Activated CD8-positive, alpha-beta T cell treated with anti-CD3 and anti-CD28 coated beads for 36 hours (primary cell): ENCODE measurements at places on chromosomes 2 and 18. TPM values are rescaled to one million over a fixed set of nuclear protein-coding genes. Genes with fewer than 3 reads are reported as not detected.

DNA sequence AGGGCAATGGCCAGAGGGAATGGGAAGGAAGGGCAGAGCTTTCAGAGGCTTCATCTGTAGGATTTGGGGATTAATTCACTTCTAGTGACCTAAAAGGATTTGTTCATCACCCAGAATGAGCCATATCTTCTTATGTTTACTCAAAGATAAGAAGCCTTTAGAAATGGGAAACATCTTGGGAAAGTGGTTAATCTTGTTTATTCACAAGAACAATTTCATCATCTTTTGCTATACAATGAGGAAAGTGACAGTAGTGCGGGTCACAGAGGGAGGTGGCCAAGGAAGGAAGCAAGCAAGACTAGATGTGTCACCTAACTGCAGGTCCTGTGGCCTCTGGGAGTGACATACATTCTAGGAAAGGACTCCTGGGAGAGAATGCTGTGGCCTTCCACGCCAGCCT is 140.4 kb upstream of the ALPP start:
- peaks cover 50% of the 10 kb centered on the region for H3K4me1 ChIP-seq
- H3K27ac ChIP-seq, result peak overlapping the region; percentile 62
- no peak overlapping the region for H3K4me3 ChIP-seq
- H3K36me3 ChIP-seq, result peaks cover 7% of the 10 kb centered on the region
- DNase-seq, result peak; percentile 12

DNA sequence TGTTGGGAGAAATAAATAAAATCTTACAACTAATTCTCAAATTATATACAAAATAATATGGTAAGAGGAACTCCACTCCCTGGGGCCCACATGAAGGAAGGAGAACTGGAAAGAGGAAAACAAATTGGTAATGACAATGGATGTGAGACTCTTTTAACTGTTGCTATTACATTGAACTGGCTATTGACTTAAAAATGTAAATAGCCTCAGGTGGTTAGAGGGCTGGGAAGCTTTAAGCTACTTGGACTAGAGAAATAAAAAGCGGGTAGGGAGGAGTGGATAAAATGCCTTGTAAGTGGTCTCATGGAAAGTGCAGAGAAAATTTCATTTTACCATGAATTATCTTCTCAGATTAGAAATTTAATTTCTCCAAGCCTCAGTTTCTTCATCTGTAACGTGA is 64.1 kb downstream of the KCNJ3 start:
- DNase-seq, result no peak
- H3K4me1 ChIP-seq, result no peaks in the 10 kb centered on the region
- no peak overlapping the region for H3K27ac ChIP-seq
- no peaks in the 10 kb centered on the region for H3K27me3 ChIP-seq

The SLC19A3 gene
- not detected for total RNA-seq

The TMEM247 gene
- total RNA-seq, result not detected

The NCOA1 gene
- 17.1 TPM for total RNA-seq

The IL36A gene
- total RNA-seq, result not detected

GRCh38 chr18:46748466-46748865 is 8.4 kb downstream of the ST8SIA5 start:
- peaks cover 38% of the 10 kb centered on the region for H3K27me3 ChIP-seq
- no peaks in the 10 kb centered on the region for H3K4me1 ChIP-seq
- H3K27ac ChIP-seq, result no peak overlapping the region
- no peak overlapping the region for H3K4me3 ChIP-seq

- peak; percentile 42 for DNase-seq
- H3K27me3 ChIP-seq, result no peaks in the 10 kb centered on the region
- no peak overlapping the region for H3K4me3 ChIP-seq
- H3K4me1 ChIP-seq, result no peaks in the 10 kb centered on the region
- peaks cover 5% of the 10 kb centered on the region for H3K36me3 ChIP-seq
- no peak overlapping the region for H3K27ac ChIP-seq
Measured at GRCh38 chr2:239106314-239106908, 258.5 kb downstream of the TWIST2 start.

- H3K36me3 ChIP-seq, result no peaks in the 10 kb centered on the region
- DNase-seq, result no peak
- no peaks in the 10 kb centered on the region for H3K4me1 ChIP-seq
- no peaks in the 10 kb centered on the region for H3K27me3 ChIP-seq
- no peak overlapping the region for H3K27ac ChIP-seq
- no peak overlapping the region for H3K4me3 ChIP-seq
Measured at GRCh38 chr18:25678221-25678620, 326.3 kb upstream of the ZNF521 start.

GRCh38 chr2:85441864-85442263 is 23.4 kb downstream of the SH2D6 start:
- no peak overlapping the region for H3K4me3 ChIP-seq
- DNase-seq, result no peak
- H3K36me3 ChIP-seq, result no peaks in the 10 kb centered on the region
